ENCODE measurements at places on chromosomes 5 and 9.
A peak's percentile ranks its signal among the peaks of the same experiment; 100 is the strongest.

- DNase-seq, result no peak
Observed at GRCh38 chr5:89435347-89435746, 552.4 kb upstream of the MEF2C start.

GRCh38 chr9:114274217-114274616 lies 48.7 kb upstream of the ORM1 start:
- DNase-seq, result no peak

DNA sequence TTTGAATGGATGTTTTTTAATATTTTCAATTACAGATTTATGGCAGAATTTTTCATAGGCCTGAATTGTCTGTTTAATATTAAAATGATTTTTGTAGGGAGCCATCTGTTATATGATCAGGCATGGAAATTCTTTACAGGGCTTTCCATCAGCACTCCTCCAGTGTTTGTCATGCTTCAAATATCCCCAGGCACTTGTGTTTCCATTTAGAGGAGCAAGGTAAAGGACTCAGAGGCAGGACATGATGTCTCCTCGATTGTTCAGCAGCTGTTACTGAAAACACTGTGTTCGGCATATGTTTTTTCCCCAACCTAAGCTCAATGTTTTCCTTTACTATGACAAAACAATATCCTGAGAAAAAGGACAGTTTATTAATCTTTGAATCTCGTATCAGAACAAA lies 172.3 kb upstream of the RFX3 start:
- no peak for DNase-seq

- peak; percentile 84 for DNase-seq
Observed at GRCh38 chr5:115634343-115635132, 8.7 kb upstream of the TMED7 start.

- DNase-seq, result no peak
Observed at GRCh38 chr9:14530841-14531240, 162.4 kb downstream of the ZDHHC21 start.

DNA sequence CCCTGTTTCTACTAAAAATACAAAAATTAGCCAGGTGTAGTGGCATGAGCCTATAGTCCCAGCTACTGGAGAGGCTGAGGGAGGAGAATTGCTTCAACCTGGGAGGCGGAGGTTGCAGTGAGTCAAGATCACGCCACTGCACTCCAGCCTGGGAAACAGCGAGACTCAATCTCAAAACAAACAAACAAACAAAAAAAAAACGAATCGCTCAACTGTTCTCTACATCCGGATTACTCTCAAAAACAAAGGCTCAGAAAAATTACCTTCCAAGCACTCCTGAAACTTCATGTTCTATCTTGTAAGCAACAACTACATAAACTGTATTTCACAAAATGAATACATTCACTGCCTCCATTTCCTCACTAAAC lies 14.0 kb downstream of the UBAP2 start:
- no peak for DNase-seq

DNA sequence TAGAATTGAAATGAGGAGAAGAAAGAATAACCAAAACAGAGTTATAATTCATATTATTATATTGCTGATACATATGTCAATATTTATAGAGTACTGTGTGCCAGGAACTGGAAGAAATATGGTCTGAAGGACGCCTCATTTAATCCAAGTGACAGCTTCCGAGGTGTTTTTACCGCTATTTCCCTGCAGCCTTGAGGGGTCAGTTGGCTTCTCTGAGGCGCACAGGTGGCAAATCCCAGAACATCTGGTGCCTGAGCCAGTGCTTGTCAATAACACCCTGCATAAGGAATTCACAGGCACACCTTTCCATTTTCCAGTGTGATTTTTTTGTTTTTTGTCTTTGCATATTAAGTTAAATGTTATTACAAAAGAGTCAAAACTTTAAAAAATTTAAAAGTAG lies 43.3 kb upstream of the CTSL start:
- DNase-seq, result no peak

DNA sequence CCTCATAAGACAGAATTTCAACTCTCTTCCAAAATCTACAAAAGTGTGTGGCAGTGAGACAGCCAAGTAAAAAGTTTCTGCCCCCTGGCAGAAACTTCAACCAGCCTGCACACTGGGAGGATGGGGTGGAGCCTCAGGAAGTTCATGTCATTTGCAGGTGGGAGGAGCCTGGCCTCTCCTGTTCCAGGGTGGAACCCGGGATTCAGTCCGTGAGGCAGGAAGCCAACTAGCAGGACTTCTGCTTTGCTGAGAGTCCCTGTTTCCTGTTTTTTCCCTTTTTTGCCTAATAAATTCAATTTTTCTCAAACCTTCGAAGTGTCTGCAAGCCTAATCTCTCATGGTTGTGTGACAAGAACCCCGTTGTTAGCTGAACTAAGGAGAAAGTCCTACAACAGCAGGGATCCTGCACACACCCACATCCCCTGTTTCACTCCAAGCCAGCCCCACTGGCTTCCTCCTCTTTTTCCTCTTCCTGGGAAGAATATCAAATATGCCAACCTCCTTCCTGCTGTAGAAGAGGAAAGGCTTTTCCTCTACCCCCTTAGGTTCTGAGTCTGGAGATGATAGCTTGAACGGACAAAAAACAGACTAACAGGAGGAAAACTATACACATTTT lies 69.3 kb downstream of the ALDH7A1 start:
- no peak for DNase-seq

- DNase-seq, result no peak
Observed at GRCh38 chr5:54620141-54620933, 102.8 kb downstream of the SNX18 start.

DNA sequence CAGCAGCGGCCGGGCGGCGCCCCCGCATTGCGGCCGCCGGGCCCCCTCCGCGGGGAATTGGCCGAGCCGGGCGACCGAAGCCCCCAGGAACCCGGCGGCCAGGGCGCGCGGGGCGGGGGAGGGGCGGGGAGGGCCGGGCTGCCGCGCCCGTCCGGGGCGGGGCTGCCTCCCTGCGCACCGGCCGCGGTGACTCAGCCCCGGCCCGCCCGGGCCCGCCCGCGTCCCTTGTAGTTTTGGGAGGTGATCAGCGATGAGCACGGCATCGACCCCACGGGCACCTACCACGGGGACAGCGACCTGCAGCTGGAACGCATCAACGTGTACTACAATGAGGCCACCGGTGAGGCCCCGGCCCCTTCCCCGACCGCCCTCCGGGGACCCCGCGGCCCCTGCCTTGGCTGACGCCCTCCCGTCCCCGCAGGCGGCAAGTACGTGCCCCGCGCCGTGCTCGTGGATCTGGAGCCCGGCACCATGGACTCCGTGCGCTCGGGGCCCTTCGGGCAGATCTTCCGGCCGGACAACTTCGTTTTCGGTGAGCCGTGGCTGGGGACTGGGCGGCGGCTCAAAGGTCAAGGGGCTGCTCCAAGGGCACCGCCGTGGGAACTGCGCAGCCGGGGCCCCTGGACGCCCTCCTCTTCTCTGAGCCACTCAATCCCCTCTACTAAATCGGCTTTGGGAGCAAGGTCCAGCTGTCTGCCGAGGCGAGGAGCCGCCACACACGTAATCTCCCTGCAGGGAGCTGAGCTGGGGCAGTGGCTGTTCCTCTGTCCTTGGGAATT lies 592 bp downstream of the TUBB4B start:
- DNase-seq, result peak; percentile 75

- peak; percentile 82 for DNase-seq
Observed at GRCh38 chr5:132272311-132273210, 15.1 kb downstream of the PDLIM4 start.

DNA sequence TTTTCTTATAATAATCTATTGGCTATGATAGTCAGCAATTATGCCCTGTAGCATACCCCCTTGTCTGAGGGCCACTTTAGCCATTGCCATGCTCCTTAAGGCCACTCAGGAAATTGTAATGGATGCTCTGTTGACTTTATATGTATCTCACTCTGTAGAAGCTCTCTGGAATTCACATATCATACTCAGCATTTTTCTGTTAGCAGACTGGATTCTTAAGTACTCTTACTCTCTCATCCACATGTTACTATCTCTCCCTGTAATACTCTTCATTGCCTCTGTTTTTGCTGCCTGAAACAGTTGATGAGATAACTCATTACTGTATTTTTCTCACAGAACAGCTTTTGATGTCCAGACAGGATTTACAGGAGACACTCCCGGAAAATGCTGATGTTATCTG lies 24.2 kb downstream of the TMEM232 start:
- DNase-seq, result no peak

Data from activated T-cell treated with anti-CD3 and anti-CD28 coated beads, Interleukin-2, amount 50 U/mL, for 72 hours (primary cell).